ENCODE measurements at places on chromosomes 13 and 19. TPM values are rescaled to one million over a fixed set of nuclear protein-coding genes. Genes with fewer than 3 reads are reported as not detected.

DNA sequence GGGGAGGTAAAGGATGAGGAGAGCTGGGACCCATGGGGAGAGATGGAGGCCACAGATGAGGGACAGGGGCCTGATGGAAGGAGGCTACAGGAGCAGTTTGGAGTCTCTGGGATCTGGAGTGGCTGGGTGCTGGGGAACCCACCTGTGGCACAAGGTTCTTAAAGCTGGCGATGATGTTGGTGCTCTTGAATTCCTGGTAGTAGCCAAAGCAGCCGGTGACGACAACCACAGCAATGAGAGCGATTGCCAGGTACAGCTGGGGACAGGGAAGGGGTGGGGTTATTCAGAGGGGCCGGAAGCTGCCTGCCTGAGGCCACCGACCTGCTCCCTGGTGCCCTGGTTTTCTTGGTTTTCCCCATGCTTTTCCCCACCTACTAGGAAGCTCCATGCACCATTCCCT, 2.8 kb downstream of the ATP4A start:
- no peak overlapping the region for H3K4me3 ChIP-seq
- peaks cover 13% of the 10 kb centered on the region for H3K27me3 ChIP-seq
- H3K27ac ChIP-seq, result no peak overlapping the region
- H3K36me3 ChIP-seq, result no peaks in the 10 kb centered on the region
- no peak for DNase-seq

GRCh38 chr13:80036845-80037504, 304.0 kb downstream of the SPRY2 start:
- H3K27me3 ChIP-seq, result no peaks in the 10 kb centered on the region
- no peak overlapping the region for H3K27ac ChIP-seq
- H3K36me3 ChIP-seq, result no peaks in the 10 kb centered on the region
- H3K4me1 ChIP-seq, result no peaks in the 10 kb centered on the region

DNA sequence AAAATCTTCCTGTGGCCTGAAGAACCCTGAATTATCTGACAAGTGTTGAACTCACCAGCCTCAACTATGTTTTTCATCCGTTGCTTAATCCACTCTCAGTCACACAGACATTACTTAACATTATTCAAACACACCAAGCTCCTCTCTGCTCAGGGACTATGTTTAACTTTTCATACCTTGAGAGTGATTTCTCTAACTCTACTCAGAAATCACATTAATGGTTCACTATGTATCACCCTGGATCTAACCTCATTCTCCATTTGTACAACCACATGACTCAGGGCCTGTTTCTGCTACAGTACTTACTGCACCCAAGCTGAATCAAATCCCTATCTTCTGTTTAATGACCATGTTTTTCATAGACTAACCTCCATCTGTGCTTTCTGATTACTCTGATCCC, 553.7 kb upstream of the PRR20A start:
- no peak overlapping the region for H3K4me3 ChIP-seq
- no peak for DNase-seq
- no peaks in the 10 kb centered on the region for H3K27me3 ChIP-seq

Gene ZNF568
- 14.1 TPM for total RNA-seq

Gene SIAH3
- total RNA-seq, result not detected

Data from sigmoid colon (tissue), 7 donors.